ENCODE measurements at places on chromosomes 7 and 10.

DNA sequence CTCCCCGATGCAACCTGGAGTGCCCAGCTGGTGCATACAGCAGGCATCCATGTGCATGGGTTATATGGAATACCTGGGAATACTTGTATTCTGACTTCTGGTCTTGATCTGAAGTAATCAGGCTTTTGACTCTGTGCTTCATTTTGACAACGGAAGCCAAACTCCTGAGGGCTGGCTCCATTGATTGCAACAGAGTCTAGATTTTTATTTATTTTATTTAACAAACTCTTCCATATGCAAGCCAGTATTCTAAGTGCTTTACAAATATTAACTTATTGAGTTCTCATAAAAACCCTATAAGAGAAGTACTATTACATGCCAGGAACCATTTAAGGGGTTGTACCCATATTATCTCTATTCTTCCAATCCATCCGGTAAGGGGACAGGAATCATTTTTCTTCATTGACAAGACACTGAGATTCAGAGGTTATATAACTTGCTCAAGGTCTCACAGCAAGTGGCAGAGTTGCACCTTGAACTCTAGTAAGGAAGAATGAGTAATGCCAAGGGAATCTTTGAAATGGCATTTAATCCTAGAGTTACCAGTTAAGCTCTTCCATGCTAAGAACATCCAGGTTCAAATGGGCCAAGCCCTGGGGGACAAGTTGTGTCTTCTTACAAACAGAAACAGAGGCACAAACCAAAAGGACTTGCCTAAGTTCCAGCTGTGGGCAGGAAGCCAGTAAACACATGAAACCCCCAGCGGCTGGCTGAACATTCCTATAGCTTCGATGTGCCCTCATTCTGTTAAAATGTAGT, 241.0 kb downstream of the WDR11 start:
- DNase-seq = no peak

GRCh38 chr7:2661602-2662272, 26.3 kb upstream of the AMZ1 start:
- peak; percentile 24 for DNase-seq

DNA sequence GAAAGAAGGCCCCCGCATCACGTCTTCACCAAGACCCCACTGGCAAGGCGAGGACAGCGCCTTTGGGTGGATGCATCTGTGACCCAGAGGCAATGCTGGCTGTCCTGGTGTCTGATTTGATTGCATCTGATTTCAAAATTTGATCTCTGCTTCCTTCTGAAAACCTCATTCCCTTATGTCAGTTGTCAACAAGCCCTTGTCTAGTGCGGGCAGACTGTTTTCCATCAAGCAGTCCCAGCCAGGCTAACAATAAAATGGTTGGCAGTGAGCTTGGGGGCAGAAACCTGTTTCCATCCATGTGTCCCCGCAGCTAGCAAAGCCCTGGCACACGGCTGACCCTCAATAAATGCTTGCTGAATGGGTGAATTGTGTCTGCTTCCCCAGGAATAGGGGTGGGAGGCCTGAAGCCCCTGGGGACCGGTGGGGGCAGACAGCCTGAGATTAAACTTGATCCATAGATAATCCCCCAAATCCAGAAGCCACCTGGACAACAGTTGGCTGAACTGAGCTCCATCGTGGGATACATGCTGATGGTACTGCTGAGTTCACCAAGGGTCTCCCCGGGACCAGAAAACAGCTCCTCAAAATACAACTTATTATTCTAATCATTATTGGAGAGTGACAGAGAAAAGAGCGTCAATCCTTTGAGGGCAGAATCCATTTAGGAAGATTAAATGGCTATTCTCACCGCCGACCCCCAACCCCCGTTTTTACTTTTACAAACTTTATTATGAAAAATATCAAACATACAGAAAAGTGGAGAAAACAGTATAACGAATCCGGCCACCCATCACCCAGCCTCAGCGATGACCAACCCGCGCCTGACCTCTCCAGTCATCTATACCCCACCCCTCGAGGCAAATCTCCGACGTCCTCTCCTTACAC, 912 bp upstream of the DUSP5 start:
- DNase-seq = no peak

DNA sequence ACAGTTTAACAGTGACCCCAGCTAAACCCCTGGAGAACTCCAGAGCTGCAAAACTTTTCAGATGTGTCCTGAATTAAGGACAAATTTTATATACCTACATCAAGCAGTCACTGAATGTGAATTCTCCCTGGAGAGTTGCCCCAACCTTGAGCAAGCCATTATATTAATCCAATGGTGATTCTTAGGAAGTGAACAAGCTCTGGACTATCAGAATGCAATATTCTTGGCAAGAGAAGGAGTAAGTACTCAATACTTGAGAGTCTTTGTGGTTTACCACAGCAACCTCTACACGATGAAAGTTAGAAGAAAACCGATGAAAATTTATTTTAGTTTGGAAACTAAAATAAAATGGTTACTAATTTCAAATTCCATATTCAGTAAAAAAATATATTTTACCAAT, 19.3 kb upstream of the ZNF365 start:
- DNase-seq = no peak

DNA sequence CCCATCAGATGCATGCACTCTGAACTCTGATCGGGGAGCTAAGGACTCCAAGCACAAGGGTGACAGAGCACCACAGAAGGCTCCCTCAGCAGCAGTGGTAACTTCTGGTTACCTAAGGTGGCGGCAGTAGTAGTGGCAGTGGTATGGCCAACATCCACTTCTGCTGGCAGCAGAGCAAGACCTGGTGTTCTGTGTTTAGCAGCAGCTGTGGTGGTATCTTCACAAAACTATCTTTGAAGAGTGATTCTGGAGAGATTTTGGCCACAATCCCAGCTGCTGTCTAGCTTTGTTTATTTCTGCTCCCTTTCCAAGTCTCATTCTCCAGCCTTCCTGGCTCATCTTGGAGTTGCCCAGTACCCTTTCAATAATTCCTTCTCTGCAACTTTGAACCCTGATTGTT, 102.4 kb upstream of the LRGUK start:
- DNase-seq = no peak

- no peak for DNase-seq
Measured at GRCh38 chr7:31368620-31369019, 28.1 kb upstream of the NEUROD6 start.

- no peak for DNase-seq
Measured at GRCh38 chr7:18590744-18591340, 95.3 kb downstream of the HDAC9 start.

GRCh38 chr7:78939669-78940068, 513.8 kb downstream of the MAGI2 start:
- DNase-seq = no peak

GRCh38 chr10:110008518-110009339, 945 bp downstream of the ADD3 start:
- DNase-seq = peak; percentile 64

DNA sequence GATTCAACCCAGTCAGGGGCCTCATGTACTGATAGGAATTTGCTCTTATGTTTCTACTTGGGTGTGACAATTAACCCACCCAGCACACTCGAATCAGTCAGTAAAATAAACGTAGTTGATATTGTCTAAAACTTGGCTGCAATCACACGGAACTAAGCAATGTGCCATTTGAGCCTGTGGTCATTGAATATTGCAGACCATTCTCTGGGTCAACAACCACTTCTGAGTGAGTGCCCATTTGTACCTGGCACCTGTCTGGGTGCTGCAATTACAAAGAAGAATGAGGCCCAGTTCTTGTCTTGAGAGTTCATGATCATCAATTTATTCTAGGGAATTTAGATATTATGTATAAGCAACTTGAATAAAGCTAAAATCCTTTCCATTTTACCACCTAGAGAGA, 29.8 kb downstream of the NPY start:
- DNase-seq = no peak

GRCh38 chr7:128701062-128701785, 29.1 kb downstream of the GARIN1A start:
- no peak for DNase-seq

GRCh38 chr10:102352066-102352715, 43.3 kb upstream of the NFKB2 start:
- peak; percentile 85 for DNase-seq

GRCh38 chr10:25056726-25057125, 40.3 kb downstream of the THNSL1 start:
- DNase-seq = no peak

DNA sequence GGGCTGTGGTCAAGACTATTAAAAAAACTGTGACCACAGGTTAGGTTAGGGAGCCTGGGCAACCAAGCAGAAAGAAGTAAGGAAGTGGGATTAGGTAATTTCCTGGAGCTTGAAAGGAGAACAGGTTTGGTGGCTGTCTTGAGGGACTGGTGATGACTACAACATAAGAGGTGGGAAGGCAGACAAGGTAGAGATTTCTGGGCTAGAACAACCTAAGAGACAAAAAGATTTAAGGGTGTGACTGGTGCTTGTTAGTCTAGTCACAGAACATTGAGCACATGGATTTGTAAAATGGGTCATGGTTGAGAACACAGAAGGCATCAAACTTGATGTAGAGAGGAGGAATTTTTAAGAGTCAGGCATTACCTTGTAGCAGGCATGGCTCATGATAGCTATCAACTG, 123.7 kb upstream of the ASAH2 start:
- no peak for DNase-seq

DNA sequence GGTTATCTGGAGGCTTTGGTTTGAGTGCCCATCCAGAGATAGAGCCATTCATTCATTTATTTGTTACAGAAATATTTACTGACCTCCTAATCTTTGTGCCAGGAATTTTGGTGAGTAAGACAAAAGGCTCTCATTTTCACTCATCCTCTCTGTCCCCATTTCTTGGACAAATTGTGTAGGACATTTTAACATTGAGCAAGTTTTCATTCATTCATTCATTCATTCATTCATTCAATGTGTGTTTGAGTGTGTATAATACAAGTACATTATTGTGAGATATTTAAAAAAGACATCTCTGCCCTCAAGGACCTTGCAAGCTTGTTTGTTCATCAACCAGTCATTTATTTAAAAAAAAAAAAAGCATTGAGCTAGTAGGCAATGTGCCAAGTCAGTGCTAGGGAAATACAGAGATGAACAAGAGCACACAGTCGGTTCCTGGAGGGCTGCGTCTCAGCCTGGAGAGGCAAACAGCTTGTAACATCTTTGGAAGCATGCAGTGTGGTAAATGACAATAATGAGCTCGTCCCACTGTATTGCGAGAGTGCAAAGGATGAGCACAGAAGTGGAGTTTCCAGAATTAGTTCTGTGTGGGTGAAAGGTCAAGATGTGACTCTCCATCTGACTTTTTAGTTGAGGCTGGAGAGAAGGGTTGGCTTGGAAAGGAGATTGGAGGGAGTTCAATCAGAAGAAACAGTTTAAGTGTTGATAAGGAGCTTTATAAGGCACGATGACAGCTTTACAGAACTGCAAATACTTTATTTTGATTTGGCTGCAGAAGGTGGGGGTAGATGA, 50.5 kb upstream of the HBP1 start:
- DNase-seq = no peak

DNA sequence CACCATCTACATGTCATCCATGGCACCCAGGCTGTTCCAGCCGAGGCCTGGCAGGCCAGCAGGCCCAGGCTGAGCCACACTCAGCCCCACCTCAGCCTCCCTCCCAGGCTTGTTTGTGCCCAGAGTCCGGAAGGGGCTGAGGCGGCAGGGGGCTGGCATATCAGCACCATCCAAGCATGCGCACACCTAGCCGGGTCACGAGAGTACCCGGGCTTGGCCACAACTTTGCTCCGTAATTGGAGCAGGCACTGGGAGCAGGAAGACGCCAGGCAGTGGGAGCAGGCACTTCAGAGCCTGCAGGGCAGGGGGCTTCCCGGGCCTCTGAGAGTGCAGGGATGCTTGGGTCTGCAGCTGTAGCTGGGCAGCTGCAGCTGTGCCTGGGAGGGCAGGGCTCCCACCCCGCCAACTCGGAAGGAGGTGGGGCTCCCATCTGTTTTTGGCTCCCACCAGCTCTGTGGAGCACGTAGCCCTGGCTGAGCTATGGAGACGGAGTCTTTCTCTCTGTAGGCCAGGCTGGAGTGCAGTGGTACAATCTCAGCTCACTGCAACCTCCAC, 15.2 kb upstream of the TSPAN15 start:
- no peak for DNase-seq

GRCh38 chr10:35433851-35434426, 97.6 kb downstream of the CCNY start:
- DNase-seq = no peak

DNA sequence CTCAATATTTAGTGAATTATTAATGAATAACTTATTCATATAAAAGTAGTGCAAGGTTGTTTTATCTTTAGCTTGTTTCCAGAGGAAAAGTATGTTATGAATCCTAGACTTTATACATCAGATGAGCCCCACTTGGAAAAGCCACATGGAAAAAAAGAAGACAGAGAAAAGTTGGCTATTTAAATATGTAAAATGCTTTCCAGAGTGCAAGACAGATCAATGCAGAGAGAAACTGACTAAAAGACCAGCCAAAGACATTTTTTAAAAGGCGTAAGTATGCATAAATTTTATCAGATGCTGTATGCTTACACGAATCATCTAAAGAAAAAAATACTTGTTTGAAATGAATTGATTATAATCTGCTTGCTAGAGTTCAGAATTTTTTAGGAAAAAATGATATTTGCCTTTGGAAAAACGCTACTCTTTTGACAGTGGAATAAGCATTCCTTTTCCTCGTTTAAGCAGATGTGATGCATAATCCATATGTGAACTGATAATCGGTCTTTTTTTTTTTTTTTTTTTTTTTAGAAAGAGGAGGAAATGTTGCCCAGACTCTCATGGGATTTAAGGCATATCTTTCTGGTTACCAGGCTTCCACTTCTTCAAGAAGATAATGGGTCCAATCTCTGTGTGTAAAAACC, 70.7 kb downstream of the RELN start:
- DNase-seq = no peak

DNA sequence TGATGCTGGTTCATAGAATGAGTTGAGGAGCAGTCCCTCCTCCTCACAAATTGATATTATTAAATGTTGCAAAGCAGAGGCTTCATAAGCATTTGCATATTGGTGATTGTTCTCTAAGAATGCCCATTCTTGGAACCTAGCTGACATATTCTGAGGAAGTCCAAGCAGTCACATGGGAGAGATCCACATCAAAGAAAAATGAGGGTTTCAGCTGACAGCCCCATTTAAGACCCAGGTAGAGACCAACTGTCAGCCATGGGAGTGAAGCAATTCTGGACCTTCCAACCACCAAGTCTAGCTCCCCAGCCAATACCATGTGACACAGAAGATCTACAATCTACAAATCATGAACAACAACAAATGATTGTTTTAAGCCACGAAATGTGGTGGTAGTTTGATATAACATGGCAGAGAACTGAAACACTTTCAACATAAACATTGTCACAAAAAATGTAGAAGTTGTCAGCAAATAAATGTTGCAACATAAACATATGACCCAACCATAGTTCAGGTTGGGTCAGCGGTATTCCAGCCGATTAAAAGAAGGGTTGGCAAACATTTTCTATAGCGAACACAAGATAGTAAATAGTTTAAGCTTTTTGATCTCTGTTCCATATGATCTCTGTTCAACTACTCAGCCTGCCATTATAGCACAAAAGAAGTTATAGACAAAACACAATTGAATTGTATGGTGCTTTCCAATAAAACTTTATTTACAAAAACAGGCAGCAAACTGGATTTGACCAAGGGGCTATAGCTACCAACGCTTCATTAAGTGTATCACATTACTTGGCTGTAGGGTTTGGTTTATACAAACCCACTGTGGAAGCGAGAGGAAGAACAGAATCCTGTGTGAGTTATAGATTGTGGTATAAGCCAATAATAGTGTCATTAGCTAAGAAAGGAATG, 41.4 kb upstream of the MPP7 start:
- no peak for DNase-seq

- DNase-seq = no peak
Measured at GRCh38 chr10:130984686-130985085, 326.8 kb downstream of the TCERG1L start.

GRCh38 chr7:73850781-73851207, 8.5 kb upstream of the METTL27 start:
- peak; percentile 26 for DNase-seq

All from activated CD4-positive, alpha-beta T cell treated with anti-CD3 and anti-CD28 coated beads for 36 hours (primary cell).